ENCODE measurements at places on chromosomes 3 and 15.

GRCh38 chr15:29826908-29827820 lies 4.9 kb upstream of the TJP1 start:
- DNase-seq: no peak

DNA sequence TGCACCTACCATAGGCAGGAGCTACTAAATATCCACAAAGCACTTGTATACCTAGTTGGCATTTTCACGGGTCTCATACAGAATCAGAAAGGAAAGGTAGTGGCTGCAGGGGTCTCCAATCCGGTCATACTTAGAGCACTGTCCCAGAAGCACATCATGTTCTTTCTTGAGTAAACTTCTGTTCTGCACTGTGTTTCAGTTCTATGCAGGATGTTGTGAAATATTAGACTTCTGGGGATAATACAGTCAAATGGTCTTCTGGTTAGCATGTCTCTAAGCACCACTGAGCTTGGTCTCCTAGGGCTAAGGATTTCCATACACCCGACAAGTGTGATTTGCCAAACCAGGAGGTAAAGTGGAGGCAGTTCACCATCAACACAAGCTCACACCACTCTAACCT lies 27.9 kb downstream of the MINDY4B start:
- DNase-seq: no peak

GRCh38 chr3:53844262-53845102 lies 1.7 kb downstream of the CHDH start:
- no peak for DNase-seq

GRCh38 chr3:189966843-189967242 lies 153.9 kb downstream of the P3H2 start:
- DNase-seq: no peak
